Suprapubic skin (tissue), 4 donors: ENCODE measurements at places on chromosomes 7 and 10.

DNA sequence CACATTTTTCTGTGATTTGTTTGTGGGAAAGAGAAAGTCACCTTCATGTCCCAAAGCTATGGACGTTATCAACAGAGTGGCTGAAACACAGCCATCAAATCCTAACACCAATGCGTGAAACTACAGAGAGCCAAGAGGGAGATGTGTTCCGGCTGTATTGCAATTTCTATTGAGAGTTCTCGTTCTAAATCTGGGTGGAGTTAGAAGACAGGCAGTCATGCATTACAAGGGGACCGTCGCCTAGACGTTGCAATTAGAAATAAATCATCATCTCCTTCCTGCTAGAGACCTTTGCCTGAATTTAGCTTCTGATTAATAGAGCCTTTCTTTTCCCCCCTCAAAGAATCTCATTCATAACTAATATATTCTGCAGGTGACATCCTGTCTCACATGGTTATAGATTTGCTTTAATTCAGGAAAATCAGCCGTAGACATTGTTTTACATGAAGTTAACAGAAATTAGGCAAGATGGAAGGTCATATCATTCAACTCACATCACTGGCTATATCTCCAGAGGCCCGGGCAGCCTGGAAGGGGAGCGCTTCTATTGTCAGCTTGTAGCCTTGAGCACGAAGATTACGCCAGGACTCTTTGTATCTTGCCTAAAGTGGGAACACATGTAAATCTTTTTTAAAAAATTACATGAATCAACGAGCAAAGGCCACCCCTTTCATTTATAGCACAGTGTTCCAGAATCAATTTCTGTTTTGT, 52.6 kb downstream of the HABP2 start:
- no peak for DNase-seq

- no peak for DNase-seq
Measured at GRCh38 chr10:125843603-125844329, 20.4 kb downstream of the BCCIP start.

DNA sequence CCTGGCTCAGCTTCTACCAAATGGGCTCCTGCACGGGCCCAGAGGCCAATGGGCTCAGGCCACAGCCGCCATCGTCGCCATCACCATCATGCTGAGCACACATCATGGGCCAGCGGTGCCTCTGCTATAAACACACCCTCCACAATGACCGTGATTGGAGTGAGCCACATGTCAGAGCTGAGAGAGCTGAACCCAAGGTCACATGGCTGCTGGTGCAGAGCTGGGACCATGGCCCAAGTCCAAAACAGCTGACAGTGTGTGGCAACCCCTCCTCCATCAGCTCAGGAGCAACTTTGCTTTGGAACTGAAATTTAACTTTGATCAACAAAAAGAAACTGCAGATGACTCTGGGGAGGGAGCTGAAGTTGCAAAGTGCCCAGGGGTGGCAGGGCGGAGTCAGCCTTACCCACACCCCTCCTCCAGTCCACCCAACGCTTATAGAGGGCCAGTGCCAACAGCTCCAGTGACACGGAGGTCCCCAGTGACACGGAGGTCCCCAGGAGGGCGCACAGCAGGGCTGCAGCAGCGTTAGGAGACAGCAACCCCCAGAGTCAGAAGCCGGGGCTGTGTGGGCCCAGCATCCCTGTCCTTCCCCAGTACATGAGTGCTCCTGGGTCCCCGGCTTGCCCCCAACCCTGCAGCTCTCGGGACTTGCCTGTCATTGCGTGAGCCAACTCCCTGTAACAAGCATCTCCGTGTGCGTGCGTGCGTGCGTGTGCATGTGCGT, 249.6 kb downstream of the ELFN1 start:
- DNase-seq: no peak

GRCh38 chr7:47776335-47776734, 171.9 kb downstream of the PKD1L1 start:
- DNase-seq: no peak

DNA sequence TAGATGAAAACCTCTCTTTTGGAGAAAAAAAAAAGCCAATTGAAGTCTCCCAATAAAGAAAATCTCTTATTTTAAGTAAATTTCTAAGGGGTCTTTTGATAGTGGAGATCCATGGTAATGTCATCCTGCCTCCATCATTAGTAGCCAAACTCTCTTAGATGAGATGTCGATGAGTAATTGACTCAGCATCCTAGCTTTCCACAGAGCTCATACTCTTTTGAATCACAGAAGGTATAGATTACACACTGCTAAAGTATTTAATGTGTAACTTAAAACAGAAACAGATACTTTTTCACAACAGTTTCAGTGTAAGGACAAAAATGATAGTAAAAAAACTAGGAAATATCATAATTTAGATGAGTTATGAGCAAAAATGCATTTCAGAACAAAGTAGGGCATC, 19.4 kb downstream of the MAGI2 start:
- DNase-seq: no peak

DNA sequence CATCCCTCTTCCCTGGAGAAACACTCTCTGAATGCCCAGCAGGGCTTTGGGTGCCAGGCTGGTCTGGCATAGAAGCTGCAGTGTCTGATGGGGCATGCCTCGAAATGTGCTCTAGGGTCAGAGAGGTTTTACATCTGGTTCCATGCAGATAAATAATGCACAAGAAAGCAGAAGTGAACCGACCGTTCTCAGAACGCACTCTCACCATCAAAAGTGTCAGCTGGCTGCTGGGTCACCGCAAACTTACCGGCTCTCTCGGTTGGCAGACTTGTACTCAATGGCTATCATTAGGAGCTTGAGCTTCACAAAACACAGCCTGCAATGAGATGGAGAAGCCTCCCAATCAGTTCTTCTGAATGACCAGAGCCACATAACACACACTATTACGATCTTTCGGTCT, 610.0 kb downstream of the KCNMA1 start:
- no peak for DNase-seq

- DNase-seq: no peak
Measured at GRCh38 chr7:50037086-50037485, 56.0 kb downstream of the ZPBP start.

DNA sequence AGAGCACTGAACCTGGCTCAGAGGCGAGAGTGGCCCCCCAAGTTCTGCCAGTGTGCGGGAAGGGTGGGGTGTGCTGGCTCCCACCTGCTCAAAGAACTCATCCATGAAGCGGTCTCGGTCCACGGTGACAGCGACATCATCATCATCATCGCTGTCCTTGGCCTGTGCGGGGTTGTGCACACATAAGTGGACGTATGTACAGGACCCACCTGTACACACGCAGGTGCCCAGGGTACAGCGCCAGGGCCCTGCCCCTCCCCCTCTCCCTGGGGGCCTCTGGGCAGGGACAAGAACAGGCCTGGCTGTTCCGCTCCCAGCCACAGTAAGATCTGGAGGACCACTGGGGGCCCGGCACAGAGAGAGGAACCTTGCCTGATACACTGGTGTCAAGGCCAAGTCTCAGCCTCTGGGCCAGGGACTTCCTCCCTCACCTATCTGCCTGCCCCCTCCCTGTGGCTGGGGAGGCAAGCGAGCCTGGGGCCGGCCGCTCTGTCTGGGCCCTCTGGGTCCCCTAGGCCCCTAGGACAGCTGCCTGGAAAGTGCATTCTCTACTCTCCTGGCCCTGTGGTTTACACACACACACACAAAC, 10.4 kb downstream of the STX1A start:
- DNase-seq: no peak
